ENCODE measurements at places on chromosomes 2 and 18.

DNA sequence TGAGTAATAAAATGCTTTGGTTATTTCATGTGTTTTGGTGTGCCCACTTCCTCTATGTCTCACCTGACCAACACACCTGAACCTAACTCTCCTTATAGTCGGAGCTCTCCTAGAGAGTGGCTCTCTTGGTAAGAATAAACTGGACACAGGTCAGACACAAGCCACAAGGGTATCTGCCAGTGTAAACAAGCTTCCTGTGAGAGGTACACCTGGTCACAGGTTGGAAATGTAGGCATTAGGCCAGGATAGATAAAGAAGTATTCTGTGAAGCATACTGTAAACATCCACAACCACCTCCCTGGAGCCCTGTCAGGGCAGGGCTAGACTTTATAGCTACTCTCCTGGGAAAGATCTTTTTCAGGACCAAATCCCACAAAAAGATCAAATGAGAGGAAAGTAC is 69.4 kb downstream of the ZDBF2 start:
- no peaks in the 10 kb centered on the region for H3K4me1 ChIP-seq
- no peaks in the 10 kb centered on the region for H3K36me3 ChIP-seq
- no peak overlapping the region for H3K27ac ChIP-seq
- H3K4me3 ChIP-seq: no peak overlapping the region
- H3K27me3 ChIP-seq: no peaks in the 10 kb centered on the region

GRCh38 chr2:138724729-138725459 is 55.3 kb downstream of the NXPH2 start:
- H3K27ac ChIP-seq: no peak overlapping the region
- H3K36me3 ChIP-seq: no peaks in the 10 kb centered on the region
- no peak overlapping the region for H3K4me3 ChIP-seq

GRCh38 chr18:63145166-63145850 is 174.3 kb downstream of the BCL2 start:
- H3K4me1 ChIP-seq: no peaks in the 10 kb centered on the region
- H3K36me3 ChIP-seq: no peaks in the 10 kb centered on the region
- no peaks in the 10 kb centered on the region for H3K27me3 ChIP-seq

GRCh38 chr2:136901732-136902131 is 136.4 kb downstream of the THSD7B start:
- H3K4me3 ChIP-seq: no peak overlapping the region
- no peaks in the 10 kb centered on the region for H3K4me1 ChIP-seq
- no peak for DNase-seq
- H3K27me3 ChIP-seq: no peaks in the 10 kb centered on the region
- H3K27ac ChIP-seq: no peak overlapping the region
- no peaks in the 10 kb centered on the region for H3K36me3 ChIP-seq

GRCh38 chr2:174839662-174840061 is 75.4 kb upstream of the CHRNA1 start:
- DNase-seq: no peak
- H3K4me3 ChIP-seq: no peak overlapping the region
- no peak overlapping the region for H3K27ac ChIP-seq
- H3K36me3 ChIP-seq: no peaks in the 10 kb centered on the region

GRCh38 chr2:167826906-167827305 is 420.5 kb downstream of the STK39 start:
- no peak overlapping the region for H3K4me3 ChIP-seq
- no peaks in the 10 kb centered on the region for H3K4me1 ChIP-seq
- DNase-seq: no peak
- no peaks in the 10 kb centered on the region for H3K27me3 ChIP-seq

DNA sequence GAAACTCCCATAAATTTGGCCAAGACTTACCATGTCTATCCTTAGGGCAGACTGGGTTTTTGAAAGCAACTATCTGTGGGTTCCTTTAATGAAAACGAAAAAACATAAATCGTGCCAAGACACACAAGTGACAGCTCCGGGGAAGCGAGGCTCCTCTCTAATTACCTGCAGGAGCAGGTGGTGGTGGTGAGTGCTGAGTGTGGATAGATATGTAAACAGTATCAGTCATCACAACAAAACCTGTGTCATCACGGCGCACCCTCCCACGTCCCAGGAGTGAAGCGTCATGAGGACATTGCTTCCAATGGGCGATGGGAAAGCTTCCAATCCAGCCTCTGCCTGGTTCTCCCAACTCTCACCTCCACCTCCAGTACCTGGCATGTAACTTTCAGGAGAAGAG is 31.3 kb downstream of the ACKR3 start:
- H3K27ac ChIP-seq: no peak overlapping the region
- no peaks in the 10 kb centered on the region for H3K4me1 ChIP-seq
- H3K27me3 ChIP-seq: no peaks in the 10 kb centered on the region
- no peak overlapping the region for H3K4me3 ChIP-seq
- H3K36me3 ChIP-seq: no peaks in the 10 kb centered on the region

- H3K36me3 ChIP-seq: no peaks in the 10 kb centered on the region
- no peaks in the 10 kb centered on the region for H3K27me3 ChIP-seq
- peaks cover 10% of the 10 kb centered on the region for H3K4me1 ChIP-seq
- peak overlapping the region; percentile 8 for H3K27ac ChIP-seq
- H3K4me3 ChIP-seq: no peak overlapping the region
These were observed 10.4 kb upstream of the MAP4K3 start for GRCh38 chr2:39447266-39448168.

GRCh38 chr2:24360050-24360962 is at the start of gene ITSN2:
ITSN2 (minus strand) TSS chr2:24360536; CDS start chr2:24328082, 32,454 bp downstream.
- H3K27ac ChIP-seq: peak within 1 kb of the TSS; percentile 75
- peak within 1 kb of the TSS; percentile 99 for H3K4me3 ChIP-seq
- H3K36me3 ChIP-seq: peaks cover 10% of the 10 kb centered on the region
- H3K4me1 ChIP-seq: peaks cover 15% of the 10 kb centered on the region
- H3K27me3 ChIP-seq: no peaks in the 10 kb centered on the region

DNA sequence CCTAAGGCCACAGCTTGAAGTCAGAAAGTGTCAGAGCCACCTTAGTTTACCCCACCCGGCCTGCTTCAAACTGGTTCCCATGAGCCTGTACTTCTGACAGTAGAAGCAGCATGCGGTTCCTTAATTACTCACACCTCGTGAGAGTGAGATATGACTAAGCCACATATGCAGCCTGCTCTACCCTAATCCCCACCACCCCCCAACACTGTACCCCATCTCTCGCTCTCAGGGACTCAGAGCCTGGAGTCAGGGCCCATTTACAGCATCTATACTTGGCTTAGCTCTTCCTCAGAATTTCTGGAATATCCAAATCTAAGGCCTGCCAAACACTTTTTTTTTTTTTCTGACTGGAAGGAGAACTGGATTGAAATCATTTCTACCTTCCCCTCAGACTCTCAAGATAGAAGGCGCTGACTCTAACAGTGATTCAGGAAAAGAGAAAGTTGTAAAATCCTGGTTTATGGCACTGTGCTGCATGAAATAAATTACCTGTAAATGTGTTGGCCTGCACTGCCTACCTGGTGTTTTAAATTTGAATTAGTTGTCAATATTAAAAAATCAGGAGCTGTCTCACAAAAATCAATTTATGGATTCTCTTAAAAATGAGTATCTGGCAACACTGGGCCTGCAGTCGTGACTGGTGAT is 360.0 kb downstream of the RND3 start:
- no peaks in the 10 kb centered on the region for H3K36me3 ChIP-seq
- peaks cover 26% of the 10 kb centered on the region for H3K4me1 ChIP-seq
- no peak overlapping the region for H3K4me3 ChIP-seq
- no peak for DNase-seq

GRCh38 chr2:102187496-102188150 is 800 bp downstream of the IL1RL2 start:
- H3K27me3 ChIP-seq: no peaks in the 10 kb centered on the region
- no peaks in the 10 kb centered on the region for H3K4me1 ChIP-seq
- H3K4me3 ChIP-seq: peak overlapping the region; percentile 10
- no peak overlapping the region for H3K27ac ChIP-seq
- no peaks in the 10 kb centered on the region for H3K36me3 ChIP-seq

- H3K36me3 ChIP-seq: no peaks in the 10 kb centered on the region
- no peaks in the 10 kb centered on the region for H3K27me3 ChIP-seq
- H3K27ac ChIP-seq: no peak overlapping the region
- no peak overlapping the region for H3K4me3 ChIP-seq
These were observed 319.9 kb upstream of the SALL3 start for GRCh38 chr18:78659748-78660147.

DNA sequence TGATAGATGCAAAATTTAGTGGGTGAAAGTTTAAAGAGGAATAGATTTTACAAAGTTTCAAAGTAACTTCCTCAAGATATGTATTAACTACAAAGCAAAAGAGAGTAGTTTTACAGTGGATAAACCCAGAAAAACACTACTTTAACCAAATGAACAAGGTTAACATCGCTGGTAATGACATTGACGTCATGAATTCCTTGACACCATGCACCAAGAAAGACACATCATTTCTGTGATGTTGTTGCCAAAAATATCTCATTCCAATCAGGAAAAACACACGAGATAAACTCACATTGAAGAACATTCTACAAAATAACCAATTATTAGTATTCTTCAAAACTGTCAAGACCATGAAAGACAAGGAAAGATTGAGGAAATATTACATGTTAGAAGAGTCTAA is 605.6 kb upstream of the SETBP1 start:
- DNase-seq: no peak
- no peak overlapping the region for H3K4me3 ChIP-seq
- H3K36me3 ChIP-seq: no peaks in the 10 kb centered on the region
- H3K4me1 ChIP-seq: peaks cover 7% of the 10 kb centered on the region
- no peaks in the 10 kb centered on the region for H3K27me3 ChIP-seq

DNA sequence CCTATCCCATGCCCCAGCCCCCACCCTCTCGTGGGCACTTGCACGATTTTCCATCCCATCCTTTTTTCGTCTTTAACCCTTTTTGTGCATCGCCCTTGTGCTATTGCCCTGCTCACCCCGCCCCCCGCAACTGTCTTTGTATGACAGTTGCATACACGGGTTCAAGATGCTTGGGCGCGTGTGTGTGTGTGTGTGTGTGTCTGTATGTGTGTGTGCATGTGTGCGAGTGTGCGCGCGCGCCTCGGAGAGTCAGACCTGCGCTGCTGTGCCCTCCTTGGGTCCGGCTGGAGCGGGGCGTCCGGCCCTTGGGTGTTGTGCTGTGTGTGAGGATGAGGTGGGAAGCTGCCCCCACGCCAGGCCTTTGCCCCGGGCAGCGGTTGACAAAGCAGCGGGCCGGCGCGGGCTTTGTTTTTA is 230.7 kb downstream of the HAUS1 start:
- 0 out of 2 replicates have a peak, but pooled peaks cover 2% of the 10 kb centered on the region for H3K36me3 ChIP-seq
- peak overlapping the region; percentile 54 for H3K4me3 ChIP-seq
- H3K27me3 ChIP-seq: no peaks in the 10 kb centered on the region
- H3K27ac ChIP-seq: no peak overlapping the region

- H3K27ac ChIP-seq: no peak overlapping the region
- no peak overlapping the region for H3K4me3 ChIP-seq
- peaks cover 8% of the 10 kb centered on the region for H3K4me1 ChIP-seq
- no peaks in the 10 kb centered on the region for H3K27me3 ChIP-seq
These were observed 5.4 kb downstream of the AFG3L2 start for GRCh38 chr18:12371590-12371989.

- no peaks in the 10 kb centered on the region for H3K27me3 ChIP-seq
- H3K27ac ChIP-seq: no peak overlapping the region
- peaks cover 10% of the 10 kb centered on the region for H3K4me1 ChIP-seq
- H3K4me3 ChIP-seq: no peak overlapping the region
- DNase-seq: no peak
- H3K36me3 ChIP-seq: no peaks in the 10 kb centered on the region
These were observed 4.1 kb upstream of the WDR7 start for GRCh38 chr18:56647071-56647470.

- H3K4me1 ChIP-seq: no peaks in the 10 kb centered on the region
- H3K4me3 ChIP-seq: no peak overlapping the region
- no peaks in the 10 kb centered on the region for H3K36me3 ChIP-seq
These were observed 54.4 kb downstream of the ARHGEF4 start for GRCh38 chr2:130890941-130891669.

DNA sequence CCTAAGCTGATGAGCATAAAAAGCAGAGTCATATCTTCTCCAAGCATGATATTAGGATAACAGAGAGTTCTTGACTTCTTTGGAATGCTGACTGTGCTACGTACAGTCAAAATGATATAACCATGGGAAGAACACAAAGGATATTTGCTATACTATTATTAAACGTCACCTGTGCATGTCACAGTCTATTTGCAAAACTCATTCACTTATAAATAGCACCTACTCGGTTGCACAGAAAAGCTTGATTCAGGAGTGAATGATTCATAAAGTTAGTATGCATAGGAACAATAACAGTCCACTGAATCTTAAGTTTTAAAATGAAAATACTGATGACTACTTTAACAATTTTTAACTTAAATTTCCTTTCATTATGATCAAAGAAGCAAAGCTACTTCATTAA is 83.3 kb downstream of the SP3 start:
- no peaks in the 10 kb centered on the region for H3K27me3 ChIP-seq
- no peaks in the 10 kb centered on the region for H3K4me1 ChIP-seq
- no peak for DNase-seq
- H3K27ac ChIP-seq: no peak overlapping the region
- no peak overlapping the region for H3K4me3 ChIP-seq
- H3K36me3 ChIP-seq: no peaks in the 10 kb centered on the region

GRCh38 chr2:43317680-43318079 is 91.3 kb upstream of the ZFP36L2 start:
- H3K4me3 ChIP-seq: no peak overlapping the region
- no peak for DNase-seq
- H3K27ac ChIP-seq: no peak overlapping the region
- H3K27me3 ChIP-seq: no peaks in the 10 kb centered on the region
- peaks cover 35% of the 10 kb centered on the region for H3K4me1 ChIP-seq
- no peaks in the 10 kb centered on the region for H3K36me3 ChIP-seq

DNA sequence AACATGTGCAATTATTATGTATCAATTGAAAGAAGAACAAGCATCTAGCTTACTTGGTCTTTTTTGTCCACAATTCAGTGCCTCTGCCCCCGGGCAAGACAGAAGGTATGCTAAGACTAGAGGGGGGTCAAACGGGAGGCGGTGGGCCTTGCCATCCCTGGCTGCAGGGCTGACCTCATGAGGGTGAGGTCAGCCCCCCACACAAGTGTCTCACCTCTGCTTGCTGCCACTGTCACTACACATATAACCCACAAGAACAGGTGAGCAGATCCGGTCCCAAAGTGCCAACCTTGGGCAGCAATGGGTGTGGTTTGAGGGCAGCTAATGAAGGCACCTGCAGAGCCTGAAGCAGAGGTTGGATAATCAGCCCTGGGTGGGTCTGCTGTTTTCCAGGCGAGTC is 71.5 kb downstream of the EDAR start:
- H3K27me3 ChIP-seq: peaks cover 3% of the 10 kb centered on the region
- H3K36me3 ChIP-seq: no peaks in the 10 kb centered on the region
- 0 out of 2 replicates have a peak, but pooled peaks cover 4% of the 10 kb centered on the region for H3K4me1 ChIP-seq
- no peak overlapping the region for H3K27ac ChIP-seq
- no peak for DNase-seq

DNA sequence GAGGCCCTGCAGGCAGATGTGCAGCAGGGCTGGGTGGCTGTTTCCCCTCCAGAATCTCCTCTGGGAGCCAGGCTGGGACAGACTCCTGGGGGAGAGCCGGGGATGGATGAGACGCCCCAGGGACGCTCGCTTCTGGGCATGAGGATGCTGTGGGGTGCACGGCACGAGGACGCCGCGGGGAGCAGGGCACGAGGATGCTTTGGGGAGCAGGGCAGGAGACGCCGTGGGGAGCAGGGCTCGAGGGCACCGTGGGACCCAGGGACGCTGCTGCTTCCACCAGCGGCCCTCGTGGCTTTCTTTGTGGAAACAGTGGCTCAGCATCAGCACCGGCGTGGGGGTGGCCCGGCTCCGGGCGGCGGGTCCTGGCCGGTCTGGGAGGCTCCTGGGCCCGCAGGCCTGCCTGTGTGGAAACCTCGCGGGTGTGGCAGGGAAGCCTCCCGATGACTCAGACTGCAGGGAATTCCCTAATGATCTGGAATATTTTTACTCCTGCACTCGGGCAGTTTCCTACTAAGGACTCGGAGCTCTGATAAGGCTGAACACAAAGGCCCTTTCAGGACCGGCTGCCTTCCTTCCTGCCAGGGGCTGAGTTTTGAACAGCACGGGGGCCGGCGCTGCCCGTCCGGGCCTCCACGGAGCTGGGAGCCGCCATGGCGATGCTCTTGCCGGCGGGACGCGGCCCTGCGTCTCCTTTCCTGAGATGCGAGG is 62.6 kb downstream of the NFATC1 start:
- peaks cover 2% of the 10 kb centered on the region for H3K36me3 ChIP-seq
- peak overlapping the region; percentile 84 for H3K27ac ChIP-seq
- no peaks in the 10 kb centered on the region for H3K27me3 ChIP-seq
- H3K4me1 ChIP-seq: peaks cover 39% of the 10 kb centered on the region
